ENCODE measurements at places on chromosomes 4 and X.

DNA sequence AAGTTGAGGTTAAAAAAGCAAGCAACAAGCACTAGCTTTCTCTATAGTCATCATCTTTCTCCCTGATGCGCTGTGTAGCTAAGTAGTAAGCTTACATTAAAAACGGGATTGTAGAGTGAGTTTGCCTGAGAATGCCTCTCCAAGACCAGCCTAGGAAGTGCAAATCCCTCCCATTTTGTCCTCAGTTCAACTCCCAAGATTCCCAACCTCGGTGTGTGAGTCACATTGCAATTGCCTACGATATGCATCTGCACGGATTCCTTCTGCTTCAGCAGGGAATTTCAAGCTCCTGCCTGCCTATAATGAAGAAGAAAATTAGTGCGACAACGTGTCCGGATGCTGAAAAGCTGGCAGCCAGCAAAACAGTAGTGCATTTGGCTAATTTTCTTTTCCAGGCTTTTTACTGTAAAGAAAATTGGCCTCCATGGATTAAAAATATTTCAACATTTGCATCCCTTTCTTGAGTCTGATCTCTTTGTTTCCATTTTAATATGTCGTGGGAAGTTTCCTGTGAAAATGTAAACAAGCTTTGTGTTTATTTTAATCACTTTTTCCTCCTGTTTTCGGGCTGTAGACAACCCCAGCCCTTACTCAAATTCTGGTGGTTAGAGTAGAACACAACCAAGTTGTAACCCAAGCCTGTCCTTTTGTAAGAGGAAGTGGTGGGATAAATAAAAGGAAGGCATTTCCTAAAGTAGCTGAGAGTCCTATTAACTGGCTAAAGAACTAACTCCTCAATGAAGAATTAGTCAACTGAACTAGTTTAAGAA lies 58.4 kb upstream of the TET2 start:
- no peak for DNase-seq

- no peak for DNase-seq
Observed at GRCh38 chr4:56723659-56724230, 42.6 kb upstream of the HOPX start.

DNA sequence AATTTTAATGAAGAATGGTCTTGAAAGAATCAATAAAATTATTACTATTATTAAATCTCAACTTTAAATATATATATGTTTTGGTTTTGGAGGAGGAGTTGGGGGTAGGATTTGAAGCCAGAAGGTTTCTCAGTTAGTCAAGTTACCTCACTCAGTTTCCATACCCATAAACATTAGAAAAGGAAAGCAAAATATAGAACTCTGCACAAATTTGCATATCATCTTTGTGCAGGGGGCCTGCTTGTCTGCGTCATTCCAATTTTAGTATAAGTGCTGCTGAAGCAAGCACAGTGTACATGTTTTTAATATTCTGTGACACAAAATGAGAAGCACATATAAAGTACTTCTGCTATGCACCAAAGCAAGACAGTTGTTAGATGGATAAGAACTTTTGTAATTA lies 47.5 kb upstream of the SCRG1 start:
- DNase-seq, result no peak

- no peak for DNase-seq
Observed at GRCh38 chr4:108787724-108788123, 24.9 kb upstream of the ETNPPL start.

DNA sequence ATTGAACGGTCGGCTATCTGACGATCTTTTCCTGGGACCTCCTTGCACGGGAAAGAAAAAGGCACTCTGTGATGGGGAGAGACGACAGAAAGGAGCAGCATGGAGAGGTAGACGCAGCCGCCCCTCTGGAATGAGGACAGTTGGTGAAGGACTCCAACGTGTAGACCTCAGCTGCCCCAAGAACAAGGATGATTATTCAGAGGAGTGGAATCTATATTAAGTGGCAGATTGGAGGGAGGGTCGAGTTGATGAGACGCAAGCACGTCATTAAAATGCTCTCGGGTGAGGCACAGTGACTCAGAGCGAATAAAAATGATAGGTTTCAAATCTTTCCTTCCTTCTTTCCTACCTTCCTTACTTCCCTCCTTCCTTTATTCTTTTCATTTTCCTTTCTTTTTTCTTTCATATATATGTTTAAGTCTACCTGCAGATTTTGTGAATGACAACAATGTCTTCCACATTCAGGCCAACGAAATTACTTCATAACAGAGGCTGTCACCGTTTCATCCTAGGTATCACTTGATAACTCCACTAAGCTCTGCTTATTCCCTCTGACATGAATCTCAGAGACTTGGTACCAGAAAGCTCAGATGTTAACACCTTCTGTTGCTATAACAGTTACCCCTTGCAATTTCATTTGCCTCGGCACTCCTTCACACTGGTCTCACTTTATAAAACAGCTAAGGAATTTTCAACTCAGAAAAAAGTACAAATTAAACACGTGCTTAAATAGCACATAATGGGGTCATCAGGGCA lies 110.0 kb upstream of the PPARGC1A start:
- DNase-seq, result no peak

DNA sequence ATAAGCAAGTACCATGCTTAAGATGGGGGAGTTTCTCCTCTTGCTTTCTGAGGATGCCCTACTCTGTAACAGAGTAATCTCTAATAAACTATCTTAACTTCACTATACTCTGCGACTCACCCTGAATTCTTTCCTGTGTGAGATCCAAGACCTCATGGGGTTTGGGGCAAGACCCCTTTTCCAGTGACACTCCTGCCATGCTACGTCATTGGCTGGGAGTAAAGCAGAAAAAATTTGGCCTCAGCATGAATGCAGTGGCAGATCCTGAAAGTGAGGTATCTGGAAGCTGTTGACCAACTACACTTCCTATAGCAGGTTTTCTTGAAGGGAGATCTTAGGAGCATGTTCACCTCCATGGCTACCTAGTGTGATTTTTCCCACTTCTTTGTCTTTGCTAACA lies 109.1 kb upstream of the MED14 start:
- no peak for DNase-seq

- no peak for DNase-seq
Observed at GRCh38 chr4:177638871-177639270, 196.6 kb upstream of the AGA start.

GRCh38 chr4:153365003-153365402 lies 20.5 kb downstream of the MND1 start:
- no peak for DNase-seq

DNA sequence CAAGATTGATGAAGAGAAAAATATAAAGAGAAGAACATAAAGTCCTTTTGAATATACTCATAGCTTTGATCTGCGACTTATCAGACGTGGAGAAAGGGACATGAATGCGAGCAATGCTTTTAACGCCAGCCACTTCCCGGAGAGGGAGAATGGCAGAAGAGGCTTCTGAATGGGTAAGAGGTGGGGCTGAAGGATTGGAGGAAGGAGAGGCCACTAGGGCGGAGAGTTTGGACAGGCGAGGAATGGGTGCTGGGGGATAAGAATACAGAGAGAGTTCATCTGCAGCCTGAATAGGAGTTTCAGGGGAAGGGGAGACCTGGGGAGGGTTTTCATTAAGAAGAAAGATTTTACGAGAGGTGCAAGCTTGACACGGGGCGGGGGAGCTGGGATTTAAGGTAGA lies 2534.9 kb downstream of the PCDH7 start:
- DNase-seq, result no peak

- DNase-seq, result no peak
Observed at GRCh38 chrX:16610121-16610621, 39.8 kb upstream of the S100G start.

GRCh38 chrX:9888953-9889470 lies 78.1 kb upstream of the CLDN34 start:
- no peak for DNase-seq

Measured in stimulated activated CD4-positive, alpha-beta T cell treated with anti-CD3 and anti-CD28 coated beads, Interleukin-4, amount 100 ng/mL, for 4 hours (primary cell).